ENCODE measurements at places on chromosomes 2 and 18. TPM values are rescaled to one million over a fixed set of nuclear protein-coding genes. Genes with fewer than 3 reads are reported as not detected.

- H3K27me3 ChIP-seq = peaks cover 2% of the 10 kb centered on the region
- no peak overlapping the region for H3K4me3 ChIP-seq
- no peaks in the 10 kb centered on the region for H3K4me1 ChIP-seq
- H3K27ac ChIP-seq = no peak overlapping the region
Measured at GRCh38 chr2:206693399-206694137, 24.6 kb downstream of the DYTN start.

DNA sequence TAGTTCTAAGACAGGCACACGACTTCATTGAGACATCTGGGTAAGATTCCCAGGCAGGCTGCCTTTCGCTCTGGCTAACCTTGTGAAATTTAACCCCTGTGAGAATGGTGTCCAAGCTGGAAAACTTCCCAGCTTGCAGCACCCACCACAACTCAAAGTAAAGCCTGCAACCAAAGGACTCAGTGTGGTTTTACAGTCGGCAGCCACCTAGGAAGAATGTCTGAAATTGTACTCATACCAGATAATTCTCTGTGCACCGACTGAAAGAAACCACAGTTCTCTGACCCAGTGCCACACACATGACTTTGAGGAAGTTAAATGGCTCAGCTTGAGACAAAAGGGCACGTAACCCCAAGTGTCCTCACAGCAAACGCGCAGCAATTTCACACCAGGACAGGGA lies 125.7 kb downstream of the RBMS1 start:
- H3K27ac ChIP-seq = peak overlapping the region; percentile 78
- no peak overlapping the region for H3K4me3 ChIP-seq
- H3K4me1 ChIP-seq = peaks cover 78% of the 10 kb centered on the region
- H3K27me3 ChIP-seq = peaks cover 8% of the 10 kb centered on the region

DNA sequence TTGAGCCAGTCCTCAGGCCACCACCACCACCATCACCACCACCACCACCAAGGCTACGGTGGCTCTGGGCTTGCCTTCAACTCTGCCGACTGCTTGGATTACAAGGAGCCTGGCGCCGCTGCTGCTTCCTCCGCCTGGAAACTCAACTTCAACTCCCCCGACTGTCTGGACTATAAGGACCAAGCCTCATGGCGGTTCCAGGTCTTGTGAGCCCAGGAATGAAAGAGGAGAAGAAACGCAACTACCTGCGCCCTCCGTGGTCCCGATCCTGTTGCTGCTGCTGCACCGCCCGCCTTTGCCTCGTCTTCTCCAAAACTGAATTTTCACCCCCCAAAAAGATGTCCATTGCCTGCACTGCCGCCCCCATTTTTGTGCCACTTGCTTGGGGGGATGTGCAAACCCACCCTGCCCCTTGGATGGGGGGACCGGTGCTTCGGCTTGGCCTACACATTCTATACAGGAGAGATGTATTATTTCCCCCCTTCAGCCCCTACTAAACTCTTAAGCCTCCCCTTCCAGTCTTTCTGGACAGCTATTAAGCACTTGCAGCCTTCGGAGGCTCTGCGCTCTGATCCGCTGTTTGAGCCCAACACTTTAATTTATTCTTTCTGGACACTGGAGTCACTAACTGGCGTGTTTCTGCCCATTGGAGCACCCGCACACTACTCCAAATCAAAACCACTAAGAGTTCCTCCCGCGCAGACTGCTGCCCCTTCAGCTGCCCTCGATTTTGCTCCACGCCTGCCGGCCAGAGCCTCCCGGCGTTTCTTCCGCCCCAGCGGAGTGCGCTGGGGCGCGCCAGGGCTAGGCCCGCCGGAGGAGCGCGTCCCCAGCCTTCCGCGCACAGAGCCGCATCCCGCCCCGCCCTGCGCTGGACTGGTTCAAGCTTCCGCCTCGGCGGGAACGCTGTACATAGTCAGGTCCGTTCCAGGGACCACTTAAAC lies 5.7 kb downstream of the OTX1 start:
- peaks cover 17% of the 10 kb centered on the region for H3K36me3 ChIP-seq
- peaks cover 62% of the 10 kb centered on the region for H3K27me3 ChIP-seq
- H3K4me1 ChIP-seq = peaks cover 45% of the 10 kb centered on the region
- DNase-seq = peak; percentile 65

DNA sequence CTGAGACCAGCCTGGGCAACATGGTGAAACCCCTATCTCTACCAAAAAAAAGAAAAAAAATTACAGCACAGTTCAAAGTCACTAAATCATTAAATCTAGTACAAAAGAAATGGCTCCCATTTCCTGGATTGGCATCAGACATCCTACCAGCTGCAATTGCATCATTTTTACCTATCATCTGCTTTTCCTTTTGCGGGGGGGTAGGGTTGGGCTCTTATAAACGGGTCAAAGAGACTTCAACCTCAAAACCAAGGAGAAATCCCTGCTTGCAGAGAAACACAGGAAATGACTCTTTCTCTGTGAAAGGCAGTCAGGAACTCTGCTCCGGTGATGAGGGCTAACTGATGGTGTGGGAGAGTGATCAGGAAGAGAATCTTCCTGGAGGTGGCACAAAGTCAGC lies 45.3 kb upstream of the RFX8 start:
- H3K27ac ChIP-seq = peak overlapping the region; percentile 96
- DNase-seq = peak; percentile 16
- H3K36me3 ChIP-seq = peaks cover 3% of the 10 kb centered on the region
- H3K4me3 ChIP-seq = no peak overlapping the region

GRCh38 chr18:68555879-68556301 lies 159.0 kb downstream of the TMX3 start:
- DNase-seq = no peak
- H3K36me3 ChIP-seq = no peaks in the 10 kb centered on the region
- no peaks in the 10 kb centered on the region for H3K4me1 ChIP-seq
- H3K27me3 ChIP-seq = no peaks in the 10 kb centered on the region
- H3K4me3 ChIP-seq = no peak overlapping the region

DNA sequence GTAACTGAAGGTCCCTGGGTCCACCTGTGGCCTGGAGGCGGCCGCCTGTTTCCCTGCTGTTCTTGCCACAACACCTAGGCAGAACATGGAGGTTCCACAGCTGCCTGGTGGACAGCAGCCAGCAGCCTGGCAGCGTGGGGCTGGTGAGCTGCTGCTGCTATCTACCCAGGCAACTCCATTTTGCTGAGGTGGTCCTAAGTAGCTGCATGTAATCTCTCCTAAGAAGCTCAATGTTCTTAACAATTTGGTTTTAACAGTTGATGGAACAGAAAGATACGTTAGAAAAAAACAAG lies 66.7 kb downstream of the NDUFA10 start:
- no peak overlapping the region for H3K27ac ChIP-seq
- H3K4me1 ChIP-seq = peaks cover 6% of the 10 kb centered on the region
- peaks cover 2% of the 10 kb centered on the region for H3K27me3 ChIP-seq
- no peak for DNase-seq

DNA sequence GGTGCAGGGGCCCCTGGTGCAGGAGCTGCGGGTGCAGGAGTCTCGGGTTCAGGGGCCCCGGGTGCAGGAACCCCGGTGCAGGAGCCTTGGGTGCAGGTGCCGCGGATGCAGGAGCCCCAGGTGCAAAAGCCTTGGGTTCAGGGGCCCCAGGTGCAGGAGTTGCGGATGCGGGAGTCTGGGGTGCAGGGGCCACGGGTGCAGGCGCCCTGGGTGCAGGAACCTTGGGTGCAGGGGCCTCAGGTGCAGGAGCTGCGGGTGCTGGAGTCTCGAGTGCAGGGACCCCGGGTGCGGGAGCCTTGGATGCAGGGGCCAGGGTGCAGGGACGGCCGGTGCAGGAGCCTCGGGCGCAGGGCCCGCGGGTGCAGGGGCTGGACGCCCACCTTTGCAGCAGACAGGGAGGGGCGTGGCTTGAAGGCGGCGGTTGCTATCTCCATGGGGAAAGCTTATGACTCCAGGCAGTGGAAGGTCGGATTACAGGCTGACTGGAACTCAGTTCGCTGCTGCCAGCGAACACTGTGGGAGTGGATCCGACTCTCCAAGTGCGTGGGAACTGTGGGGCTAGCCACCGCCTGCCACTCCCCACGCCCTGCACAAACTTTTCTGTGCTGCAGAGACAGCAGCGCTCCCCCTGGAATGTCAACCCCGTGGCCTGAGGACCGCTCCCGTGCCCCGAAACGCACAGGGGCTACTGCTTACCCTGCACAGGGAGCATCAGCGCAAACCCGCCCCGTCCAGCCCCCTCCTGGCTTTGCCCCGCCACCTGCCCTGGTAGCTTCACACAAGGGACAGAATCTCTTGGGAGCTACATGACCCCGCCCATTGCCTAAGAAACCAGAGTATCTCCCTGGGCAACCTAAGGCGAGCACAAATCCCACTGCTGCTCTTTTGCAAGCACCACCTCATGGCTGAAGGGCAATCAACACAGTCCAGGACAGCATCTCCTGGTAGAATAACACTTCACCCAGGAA lies 40.3 kb downstream of the COPS9 start:
- no peaks in the 10 kb centered on the region for H3K36me3 ChIP-seq
- H3K4me3 ChIP-seq = no peak overlapping the region
- DNase-seq = no peak
- H3K4me1 ChIP-seq = no peaks in the 10 kb centered on the region
- H3K27ac ChIP-seq = no peak overlapping the region

GRCh38 chr2:235343869-235344268 lies 150.0 kb upstream of the AGAP1 start:
- peaks cover 2% of the 10 kb centered on the region for H3K27me3 ChIP-seq
- H3K4me3 ChIP-seq = no peak overlapping the region
- H3K36me3 ChIP-seq = no peaks in the 10 kb centered on the region
- DNase-seq = no peak

GRCh38 chr2:224038830-224039079 lies 331 bp downstream of the SERPINE2 start:
- H3K27ac ChIP-seq = no peak overlapping the region
- no peak overlapping the region for H3K4me3 ChIP-seq
- H3K36me3 ChIP-seq = no peaks in the 10 kb centered on the region
- no peak for DNase-seq
- H3K4me1 ChIP-seq = peaks cover 11% of the 10 kb centered on the region

The COLEC12 gene
- total RNA-seq = 157 TPM

The BOLL gene
- not detected for total RNA-seq

The MDH1B gene
- total RNA-seq = 2.3 TPM

Measured in endothelial cell (in vitro differentiated cells).